Stimulated activated effector memory CD8-positive, alpha-beta T cell treated with anti-CD3 and anti-CD28 coated beads, Interleukin-12 subunit alpha, Interleukin-12 subunit beta, amount 100 ng/mL, for 72 hours (primary cell): ENCODE measurements at places on chromosomes 3 and 15.

- DNase-seq, result no peak
Measured at GRCh38 chr15:85621094-85621493, 173.6 kb downstream of the KLHL25 start.

DNA sequence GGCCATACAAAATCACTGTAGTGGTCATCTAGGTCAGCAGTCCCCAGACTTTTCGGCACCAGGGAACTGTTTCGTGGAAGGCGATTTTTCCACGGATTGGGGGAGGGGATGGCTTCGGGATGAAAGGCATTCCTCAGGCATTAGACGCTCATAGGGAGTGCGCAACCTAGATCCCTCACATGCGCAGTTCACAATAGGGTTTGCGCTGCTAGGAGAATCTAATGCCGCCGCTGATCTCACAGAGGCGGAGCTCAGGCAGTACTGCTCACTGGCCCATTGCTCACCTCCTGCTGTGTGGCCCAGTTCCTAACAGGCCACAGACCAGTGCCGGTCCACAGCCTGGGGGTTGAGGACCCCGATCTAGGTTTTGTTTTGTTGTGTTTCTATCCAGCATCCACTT, 200.1 kb downstream of the SLC9A9 start:
- DNase-seq, result no peak

GRCh38 chr3:139121513-139122220, 77.0 kb upstream of the PRR23C start:
- DNase-seq, result no peak

DNA sequence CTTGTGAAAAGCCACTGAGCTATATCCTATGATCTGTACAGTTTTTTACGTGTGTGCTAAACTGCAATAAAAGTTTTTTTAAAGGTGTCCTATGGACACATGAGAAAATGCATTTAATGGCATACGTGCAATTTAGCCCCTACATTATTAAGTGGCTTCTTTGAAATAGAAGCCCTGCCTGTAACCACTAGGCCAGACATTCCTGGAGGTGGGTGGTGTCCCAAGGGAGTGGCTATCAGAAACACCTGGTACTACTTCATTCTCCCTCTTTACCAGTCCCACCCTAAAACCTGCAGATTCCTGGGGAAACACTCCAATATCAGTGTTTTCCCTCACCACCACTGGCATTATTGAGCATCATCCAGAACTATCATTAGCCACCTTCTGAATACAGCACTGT, 100.0 kb downstream of the OXNAD1 start:
- DNase-seq, result no peak

GRCh38 chr15:64901914-64902313, 9.8 kb upstream of the ANKDD1A start:
- DNase-seq, result no peak

GRCh38 chr15:33114374-33114717, 80.2 kb downstream of the FMN1 start:
- no peak for DNase-seq

- no peak for DNase-seq
Measured at GRCh38 chr15:41949401-41950126, 22.8 kb downstream of the EHD4 start.

- DNase-seq, result no peak
Measured at GRCh38 chr3:17742880-17743657, 638 bp upstream of the TBC1D5 start.

DNA sequence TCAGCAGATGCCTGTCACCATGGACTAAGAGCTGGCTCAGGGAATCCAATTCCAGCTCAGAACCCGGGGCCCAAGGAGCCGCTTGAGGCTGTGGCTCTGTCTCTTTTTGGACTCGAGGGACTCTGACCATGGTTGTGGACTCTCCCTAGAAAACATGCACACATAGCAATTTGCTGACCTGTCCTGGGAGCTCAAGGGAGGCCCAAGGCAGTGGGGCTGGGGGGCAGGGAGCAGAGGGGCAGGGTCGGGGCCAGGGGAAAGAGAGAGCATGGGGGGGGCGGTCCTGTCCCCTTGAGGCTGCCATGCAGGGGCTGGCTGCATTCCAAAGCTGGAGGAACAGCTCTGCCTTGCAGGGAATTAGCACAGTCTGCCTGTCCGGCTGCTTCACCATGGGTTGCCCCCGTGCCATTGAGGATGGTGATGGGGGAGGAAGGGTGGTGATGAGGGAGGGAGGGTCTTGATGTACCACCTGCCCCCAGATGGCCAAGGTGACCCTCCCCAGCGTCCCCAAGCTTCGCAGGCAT, 190.1 kb downstream of the GOLGA6L6 start:
- DNase-seq, result no peak

DNA sequence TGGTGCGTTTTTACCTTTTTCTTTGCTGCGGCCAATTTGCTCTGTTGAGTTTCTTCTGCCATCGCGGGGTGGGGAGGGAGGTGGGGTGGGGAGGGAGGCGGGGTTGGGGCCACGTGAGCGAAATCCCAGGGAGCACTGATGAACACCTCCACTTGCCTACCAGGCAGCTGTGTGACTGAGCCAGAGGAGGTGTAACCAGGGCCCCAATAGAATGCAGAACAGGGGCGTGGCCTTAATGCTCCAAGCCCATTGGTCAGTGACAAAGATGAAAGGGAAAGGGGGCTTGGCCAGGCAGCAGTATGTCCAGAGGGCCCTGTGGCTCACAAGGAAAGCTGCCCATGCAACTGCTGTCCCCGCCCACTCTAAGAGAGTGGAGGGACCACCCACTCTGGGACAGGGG, 21.4 kb upstream of the OR4F6 start:
- no peak for DNase-seq

DNA sequence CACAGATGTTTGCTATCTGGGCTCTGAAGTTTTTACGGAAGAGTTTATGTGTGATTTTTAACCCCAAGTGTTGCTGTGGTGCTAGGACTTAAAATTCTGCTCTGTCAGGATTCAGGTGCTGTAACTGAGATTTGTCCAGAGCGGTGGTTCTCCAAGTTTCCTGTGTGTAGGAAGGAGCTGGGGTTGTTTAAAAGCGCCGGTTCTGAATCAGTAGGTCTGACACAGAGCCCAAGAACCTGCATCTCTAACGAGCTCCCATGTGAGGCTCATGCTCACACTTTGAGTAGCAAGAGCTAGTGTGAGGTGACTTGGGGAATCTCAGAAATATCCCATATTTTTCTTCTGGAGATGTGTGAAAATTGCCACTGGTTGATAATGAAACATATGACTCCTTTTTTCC, 325.5 kb downstream of the SATB1 start:
- DNase-seq, result no peak

DNA sequence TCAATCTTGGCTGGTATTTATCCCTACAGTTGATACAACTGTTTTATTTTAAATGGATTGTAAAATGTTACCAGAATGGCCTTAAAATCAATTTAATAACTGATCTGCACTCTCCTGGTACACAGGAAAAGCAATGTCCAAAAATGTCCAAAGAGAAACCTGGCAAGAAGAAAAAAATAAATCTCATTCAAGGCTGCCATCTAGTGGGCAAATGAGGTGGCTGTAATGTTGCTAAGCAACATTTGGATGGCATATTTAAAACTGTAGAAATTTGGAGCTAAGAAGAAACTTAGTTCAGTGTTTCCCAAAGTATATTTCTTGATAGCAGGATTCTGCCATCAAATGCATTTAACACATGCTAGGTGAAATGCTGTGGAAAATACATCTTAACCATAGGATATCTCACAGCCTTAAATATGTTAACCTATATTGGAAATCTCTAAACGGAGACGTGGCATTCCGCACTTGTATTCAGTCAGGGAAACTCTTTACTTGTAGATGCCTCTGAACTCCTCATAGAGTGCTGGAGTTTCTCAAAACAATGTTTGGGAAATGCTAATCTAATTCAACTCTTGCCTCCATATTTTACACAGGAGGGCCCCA, 216.8 kb downstream of the ERC2 start:
- DNase-seq, result no peak

GRCh38 chr3:185362850-185363661, at the start of gene MAP3K13:
TSS of gene MAP3K13 (plus strand) at chr3:185363136. CDS start at chr3:185428582, 65,446 bp downstream.
- peak; percentile 2 for DNase-seq

DNA sequence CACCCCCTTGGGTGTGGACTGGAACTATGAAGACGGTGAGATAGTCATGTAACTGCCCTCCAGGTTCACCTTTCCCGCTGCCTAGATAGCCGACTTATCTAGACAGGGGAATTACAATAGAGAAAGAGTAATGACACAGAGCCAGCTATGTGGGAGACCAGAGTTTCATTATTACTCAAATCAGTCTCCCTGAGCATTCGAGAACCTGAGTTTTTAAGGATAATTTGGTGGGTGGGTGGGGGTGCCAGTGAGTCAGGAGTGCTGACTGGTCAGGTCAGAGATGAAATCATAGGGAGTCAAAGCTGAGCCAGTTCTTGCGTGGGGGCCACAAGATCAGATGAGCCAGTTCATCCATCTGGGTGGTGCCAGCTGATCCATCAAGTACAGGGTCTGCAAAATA, 19.7 kb upstream of the DNAJC19 start:
- DNase-seq, result no peak

- DNase-seq, result no peak
Measured at GRCh38 chr3:52479037-52479876, 15.9 kb upstream of the STAB1 start.

- peak; percentile 11 for DNase-seq
Measured at GRCh38 chr15:88878720-88879184, 16.6 kb downstream of the HAPLN3 start.

GRCh38 chr3:177810162-177810623, 612.9 kb upstream of the TBL1XR1 start:
- no peak for DNase-seq

DNA sequence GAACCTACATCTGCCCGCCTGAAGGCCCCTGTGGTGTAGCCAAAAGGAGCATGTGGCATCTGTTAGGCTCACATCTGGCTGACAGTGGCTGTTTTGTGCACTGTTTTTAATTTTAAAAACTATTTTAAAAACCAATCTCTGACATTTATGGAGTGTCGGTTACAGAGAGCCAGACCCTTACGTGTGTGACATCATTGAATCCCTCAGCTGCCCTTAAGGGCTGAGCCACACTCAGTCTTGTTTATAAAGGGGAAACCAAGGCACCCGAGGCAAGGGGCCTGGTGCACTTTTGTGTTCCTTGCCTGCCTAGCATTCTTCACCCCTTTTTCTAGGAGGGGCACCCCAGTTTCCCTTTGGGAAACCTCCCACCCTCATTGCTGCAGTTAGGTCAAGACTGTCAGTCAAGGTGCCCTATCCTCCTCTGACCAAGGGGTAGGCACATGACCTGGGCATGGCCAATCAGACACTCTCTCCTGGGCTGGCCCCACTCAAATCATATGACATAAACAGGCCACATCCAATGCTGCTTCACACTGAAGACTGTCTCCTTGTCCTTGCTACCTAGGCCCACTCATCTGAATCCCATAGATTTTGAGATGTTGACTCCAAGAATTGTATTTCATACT, 105.3 kb downstream of the LSM3 start:
- DNase-seq, result no peak

GRCh38 chr3:109784852-109785631, 447.7 kb upstream of the DPPA4 start:
- DNase-seq, result no peak

DNA sequence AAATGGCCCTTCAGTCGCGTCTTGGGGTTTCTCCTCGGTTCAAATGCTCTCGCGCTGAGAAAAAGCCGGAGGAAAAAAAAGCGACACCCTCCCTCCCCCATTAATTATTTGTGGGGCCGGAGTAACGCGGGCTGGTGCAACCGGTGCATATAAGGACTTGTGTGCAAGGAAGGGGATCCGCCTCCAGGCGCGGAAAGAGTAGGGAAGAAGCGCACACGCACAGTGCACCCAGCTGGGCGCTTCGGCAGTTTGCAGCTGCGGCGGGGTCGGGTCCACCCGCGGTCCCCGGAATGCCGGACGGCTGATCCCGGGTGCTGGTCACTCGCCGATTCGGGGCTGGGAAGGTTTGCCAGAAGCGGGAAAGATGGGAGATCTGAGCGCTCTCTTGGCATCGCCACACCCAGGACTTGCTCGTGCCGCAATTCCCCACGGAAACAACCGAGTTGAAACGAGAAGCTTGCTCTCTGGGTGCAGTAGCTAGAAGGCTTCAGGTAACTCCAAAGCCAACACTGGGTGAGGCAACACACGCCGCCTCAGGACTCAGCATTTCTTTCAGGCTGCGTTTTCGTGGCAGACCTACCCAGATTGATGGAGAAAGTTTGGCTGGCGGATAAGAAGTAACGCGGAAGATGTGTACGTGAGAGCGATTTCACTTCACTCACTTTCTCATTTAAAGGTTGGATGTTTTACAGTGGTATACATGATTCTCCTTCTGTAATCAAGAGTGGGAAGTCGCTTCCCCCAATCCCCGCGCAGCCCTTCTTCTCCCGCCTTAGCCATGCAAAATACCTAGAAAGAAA, 720 bp upstream of the TNIK start:
- DNase-seq, result peak; percentile 30

GRCh38 chr15:50150851-50151250, 31.1 kb upstream of the SLC27A2 start:
- DNase-seq, result no peak

DNA sequence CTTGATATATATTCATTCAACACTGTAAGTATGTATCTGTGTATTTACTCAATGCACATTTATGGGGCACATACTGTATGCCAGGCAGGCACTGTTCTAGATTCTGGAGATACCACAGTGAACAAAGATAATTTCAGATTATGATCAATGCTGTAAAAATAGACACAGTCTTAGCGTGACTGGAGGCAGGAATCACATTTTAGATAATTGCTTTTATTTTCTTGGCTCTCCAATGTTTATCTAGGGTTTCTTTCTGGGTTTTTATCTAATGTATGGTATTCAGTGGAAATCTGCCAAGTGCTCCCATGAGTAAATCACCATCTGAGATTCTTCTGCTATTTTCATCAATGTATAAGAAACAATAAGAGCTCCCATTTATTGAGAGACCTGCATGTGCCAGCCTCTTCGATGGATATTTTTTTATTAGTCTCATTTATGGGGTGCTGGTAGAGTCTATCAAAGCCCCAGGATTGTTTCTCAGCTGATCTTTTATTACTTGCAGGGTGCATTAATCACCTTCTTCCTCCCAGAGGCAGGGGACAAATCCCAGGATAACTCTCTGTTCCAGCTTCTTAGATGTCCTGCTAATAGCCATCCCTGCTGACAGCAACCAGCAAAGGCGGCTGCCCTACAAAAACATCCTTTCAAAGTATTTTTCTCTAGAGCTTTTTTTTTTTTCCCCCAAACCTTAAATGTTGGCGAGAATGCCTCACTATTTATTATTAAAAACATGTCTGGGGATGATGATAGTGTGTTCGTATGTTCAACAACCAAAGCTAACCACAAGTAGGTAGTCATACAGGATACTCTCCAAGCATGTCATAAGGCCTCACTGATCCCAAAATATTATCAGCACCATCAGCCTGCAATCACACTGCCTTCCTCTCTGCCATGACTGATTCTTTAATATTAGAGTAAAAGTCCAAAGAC, 331.0 kb upstream of the RASGRP1 start:
- DNase-seq, result no peak
